ENCODE measurements at places on chromosomes 3 and 15.

GRCh38 chr3:29240887-29241286 is 40.0 kb upstream of the RBMS3 start:
- DNase-seq = no peak

DNA sequence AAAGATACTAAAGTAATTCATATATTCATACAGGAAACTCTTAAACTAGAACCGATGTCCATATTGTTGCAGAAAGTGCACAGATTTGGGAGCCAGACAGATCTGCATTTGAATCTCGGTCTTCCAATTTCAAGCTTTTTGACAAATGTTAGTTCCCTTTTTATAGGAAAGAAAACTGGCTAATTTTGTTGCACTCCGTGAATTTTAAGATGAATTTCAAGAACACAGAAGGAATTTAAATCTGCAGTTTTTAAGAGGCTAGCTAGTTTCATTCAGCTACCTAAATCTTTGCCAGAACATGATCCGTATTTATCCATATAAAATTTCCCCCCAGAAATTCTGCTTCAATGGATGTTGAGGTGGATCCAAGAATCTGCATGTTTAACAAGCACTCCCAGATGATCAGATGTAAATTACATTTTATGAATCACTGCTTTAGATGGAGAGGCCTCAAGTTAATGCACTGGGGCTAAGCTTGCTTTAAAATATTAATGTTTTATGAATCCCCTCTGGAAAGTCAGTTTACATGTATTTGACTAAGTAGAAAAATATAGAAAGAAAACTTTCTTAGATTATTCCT is 1296.3 kb upstream of the CADM2 start:
- no peak for DNase-seq

- no peak for DNase-seq
These were observed 356.9 kb upstream of the RASGRP1 start for GRCh38 chr15:38921471-38921870.

- no peak for DNase-seq
These were observed 31.1 kb downstream of the PTPN23 start for GRCh38 chr3:47411696-47412452.

DNA sequence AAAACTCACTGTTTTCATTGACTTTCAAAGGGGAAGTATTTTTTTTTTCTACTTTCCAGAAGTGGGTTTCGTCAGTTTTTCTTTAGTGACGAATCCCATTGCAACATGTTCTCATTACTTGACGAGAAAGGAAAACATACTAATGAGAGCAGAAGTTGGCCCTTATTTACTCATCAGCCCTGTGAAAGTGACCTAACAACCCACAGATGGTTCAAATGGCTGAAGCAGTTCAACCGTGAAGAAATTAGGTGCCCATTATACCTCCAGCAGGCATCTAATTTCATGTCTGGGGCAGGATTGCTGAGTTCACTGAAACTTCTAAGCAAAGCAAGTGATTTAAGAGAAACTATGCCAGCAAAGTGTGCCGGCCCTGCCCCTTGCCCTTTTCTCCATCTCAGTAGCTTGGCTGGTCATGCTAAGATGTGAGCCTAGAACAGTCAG is 9.0 kb downstream of the AQP9 start:
- no peak for DNase-seq

DNA sequence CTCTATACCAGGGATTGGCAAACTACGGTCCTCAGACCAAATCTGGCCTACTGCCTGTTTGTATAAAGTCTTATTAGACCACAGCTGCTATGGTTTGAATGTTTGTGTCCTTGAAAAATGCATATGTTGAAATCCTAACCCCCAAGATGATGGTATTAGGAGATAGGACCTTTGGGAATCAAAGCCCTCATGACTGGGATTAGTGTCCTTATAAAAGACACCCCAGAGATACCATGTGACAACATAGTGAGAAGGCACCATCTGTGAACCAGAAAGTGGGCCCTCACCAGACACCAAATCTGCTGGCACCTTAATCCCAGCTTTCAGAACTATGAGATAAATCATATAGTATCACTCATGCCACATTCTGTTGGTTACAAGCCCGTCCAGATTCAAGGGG is 7.4 kb downstream of the HMCES start:
- no peak for DNase-seq

DNA sequence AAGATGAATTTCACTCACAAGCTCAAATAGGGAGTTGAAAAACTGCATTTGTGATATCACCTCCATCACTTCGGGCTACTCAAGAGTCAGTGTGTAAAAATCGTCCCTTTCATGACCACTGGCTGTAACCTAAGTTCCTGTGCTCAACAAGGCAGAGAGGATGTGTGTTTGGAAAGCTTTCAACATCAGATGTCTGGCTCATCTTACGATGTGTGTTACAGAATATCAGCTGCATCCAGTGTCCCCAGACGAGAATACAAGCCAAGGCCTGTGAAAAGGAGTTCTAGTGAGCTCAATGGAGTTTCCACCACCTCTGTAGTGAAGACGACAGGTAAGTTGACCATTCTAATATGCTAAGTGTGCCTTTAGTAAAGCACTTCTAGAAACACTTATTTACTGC is 65.5 kb upstream of the ADAMTSL3 start:
- DNase-seq = no peak

DNA sequence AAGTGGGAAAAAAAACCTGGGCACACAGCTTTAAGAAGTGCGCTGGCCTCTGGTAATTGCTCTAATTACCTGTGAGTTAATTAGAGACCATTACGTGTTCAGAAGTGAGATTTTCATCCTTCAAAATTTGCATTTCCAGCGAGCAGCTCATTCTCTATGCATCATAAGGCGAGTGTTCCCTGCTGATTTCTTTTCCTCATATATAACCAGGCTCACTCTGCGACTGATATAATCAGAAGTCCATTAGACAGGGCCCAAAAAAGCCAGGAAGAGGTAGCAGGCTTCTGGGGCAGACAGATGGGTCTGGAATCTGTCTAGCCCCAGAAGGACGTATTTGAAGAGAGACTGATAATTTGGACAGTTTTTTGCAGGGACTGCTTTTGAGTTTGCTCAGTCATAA is 158.7 kb downstream of the MTHFS start:
- DNase-seq = no peak

- no peak for DNase-seq
These were observed 1045.9 kb downstream of the MCTP2 start for GRCh38 chr15:95277266-95277665.

DNA sequence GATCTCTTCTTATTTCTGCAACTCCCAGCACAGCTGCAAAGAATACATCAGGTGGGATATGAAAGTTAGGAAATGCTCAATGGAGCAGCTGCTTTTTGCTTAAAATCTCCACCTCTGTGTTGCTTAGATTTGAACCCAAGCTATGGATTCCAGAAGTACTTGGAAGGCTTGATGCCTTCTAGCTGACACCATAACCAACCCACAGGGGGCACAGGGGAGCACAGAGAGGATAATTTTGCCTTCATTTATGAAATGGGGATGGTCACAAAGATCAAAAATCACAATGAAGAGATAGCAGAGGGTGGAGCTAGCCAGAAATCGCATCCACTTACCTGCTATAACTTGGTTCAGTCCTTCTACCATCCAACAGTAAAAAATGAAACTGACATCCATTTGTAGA is 75.7 kb downstream of the DUT start:
- DNase-seq = no peak

GRCh38 chr3:169241991-169242707 is 421.4 kb downstream of the MECOM start:
- no peak for DNase-seq

GRCh38 chr3:53114412-53115074 is 15.7 kb downstream of the RFT1 start:
- no peak for DNase-seq

GRCh38 chr3:9727041-9727595 is 4.4 kb upstream of the BRPF1 start:
- DNase-seq = no peak

Measured in SHP77 treated with DMSO at 0.1 percent for 48 hours (cell line).